ENCODE measurements at places on chromosomes 5 and 9.

GRCh38 chr5:120735076-120735475, 271.0 kb downstream of the PRR16 start:
- DNase-seq, result no peak

DNA sequence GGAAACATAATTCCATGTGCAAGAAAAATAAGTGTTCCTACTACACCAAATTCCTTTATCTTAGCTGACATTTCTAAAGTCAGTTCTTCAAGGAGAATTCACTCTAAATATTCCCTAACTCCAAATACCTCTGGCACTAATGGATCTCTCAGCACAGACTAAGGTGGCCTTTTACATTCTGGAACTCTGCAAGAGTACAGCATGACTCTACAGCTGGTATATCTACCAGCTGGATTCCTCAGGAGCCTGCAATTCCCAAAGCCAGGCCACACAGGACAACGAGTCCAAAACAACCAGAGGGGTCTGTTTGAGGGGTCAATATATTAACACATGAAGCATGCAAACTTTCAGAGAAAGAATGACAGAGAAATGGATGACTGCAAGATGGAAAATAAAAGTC, 27.2 kb downstream of the TMEM245 start:
- DNase-seq, result no peak

GRCh38 chr5:74516211-74516636, 124.3 kb downstream of the ENC1 start:
- no peak for DNase-seq

GRCh38 chr9:13823026-13823425, 490.9 kb downstream of the NFIB start:
- no peak for DNase-seq

DNA sequence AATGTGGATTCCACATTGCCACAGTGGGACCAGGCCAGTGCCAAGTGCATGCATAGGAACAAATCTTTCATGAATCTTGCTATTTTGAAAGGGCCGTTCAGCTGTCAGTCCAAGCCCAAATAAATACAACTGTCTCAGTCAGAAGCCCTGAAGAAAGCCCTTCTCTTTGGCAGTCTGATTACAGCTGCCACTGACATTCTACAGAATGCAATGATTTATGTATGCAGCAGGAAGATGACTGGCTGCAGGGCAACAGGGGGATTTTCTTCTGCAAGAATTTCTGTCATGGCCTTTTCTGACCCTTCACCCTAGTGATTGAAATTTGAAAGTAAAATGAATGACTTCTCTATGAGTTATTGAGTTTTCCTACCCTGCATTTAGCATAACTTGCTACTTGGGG, 86.7 kb upstream of the FER start:
- no peak for DNase-seq

DNA sequence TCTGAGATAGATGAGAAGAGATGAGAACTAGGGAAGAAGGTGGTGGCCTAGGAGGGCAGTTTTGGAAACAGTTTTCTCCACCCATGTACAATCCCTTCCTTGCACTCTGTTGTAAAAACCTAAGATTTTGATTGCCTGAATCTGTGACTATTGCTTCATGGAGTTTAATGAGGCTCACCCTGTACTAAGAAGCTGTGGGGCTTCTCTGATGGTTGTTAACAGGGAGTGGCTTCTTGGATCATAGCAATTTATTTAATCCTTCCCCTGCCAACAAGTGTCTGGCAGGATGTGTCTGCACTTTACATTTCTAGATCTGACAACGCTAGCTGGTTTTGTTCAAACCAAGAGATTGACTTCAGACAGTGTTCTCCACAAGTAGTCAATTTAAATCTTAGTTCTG, 74.7 kb upstream of the C5orf46 start:
- DNase-seq, result no peak

GRCh38 chr5:17304282-17304681, 86.9 kb downstream of the BASP1 start:
- DNase-seq, result no peak

DNA sequence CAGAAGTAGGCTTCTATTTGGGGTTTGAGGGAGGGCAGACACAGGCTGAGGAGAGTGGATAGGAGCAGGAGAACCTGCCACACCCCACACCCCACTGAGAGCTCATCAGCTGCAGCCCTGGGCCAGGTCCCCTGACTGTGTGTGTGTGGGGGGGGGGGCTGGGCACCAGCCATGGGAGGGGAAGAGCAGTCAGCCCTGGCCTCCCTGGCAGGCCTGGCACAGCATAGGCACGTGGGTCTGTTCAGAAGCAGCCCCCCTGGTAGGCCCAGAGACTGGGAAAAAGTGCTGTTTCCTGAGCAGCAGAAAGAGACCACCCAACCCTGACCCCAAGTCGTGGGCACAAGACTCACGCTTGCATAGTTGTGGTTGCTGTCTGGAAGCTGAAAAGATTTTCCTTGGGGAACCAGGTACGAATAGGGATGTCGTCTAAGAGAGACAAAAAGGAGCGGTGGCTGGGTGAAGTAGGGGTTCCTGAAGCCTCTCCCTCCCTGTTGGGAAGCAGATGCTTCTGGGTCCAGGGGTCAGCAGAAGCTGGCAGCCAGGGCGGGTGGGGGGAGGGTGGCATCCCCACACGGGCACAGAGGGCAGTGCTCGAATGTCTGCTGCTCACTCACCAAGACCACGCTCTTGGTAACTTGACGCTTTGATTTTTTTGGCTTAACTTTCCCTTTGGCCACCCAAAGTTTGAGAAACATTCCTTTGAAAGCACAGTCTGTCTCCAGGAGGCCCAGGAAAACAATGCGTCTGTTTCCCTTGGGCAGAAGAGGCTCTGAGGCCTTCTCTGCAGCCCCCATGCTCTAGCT, 2.9 kb downstream of the NSMF start:
- DNase-seq, result peak; percentile 18

DNA sequence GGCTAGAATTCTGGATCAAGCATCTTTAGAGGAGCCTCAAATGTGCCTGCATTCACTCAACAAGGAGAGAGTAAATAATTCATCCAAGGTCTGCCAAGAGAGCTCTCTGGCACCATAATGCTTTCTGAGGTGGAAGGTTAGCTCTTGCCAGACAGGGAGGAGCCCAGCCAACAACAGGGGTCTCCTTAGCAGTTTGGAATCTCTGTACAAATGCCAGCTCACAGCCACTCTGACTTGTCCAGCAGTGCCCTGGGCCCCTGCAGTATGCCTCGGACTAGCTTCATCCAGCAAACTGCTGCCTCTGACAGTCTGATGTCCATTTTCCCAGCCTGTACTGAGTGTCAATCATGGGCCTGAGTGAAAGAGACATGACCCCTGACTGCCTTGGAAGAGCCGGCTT, 127.2 kb upstream of the SLC44A1 start:
- no peak for DNase-seq

DNA sequence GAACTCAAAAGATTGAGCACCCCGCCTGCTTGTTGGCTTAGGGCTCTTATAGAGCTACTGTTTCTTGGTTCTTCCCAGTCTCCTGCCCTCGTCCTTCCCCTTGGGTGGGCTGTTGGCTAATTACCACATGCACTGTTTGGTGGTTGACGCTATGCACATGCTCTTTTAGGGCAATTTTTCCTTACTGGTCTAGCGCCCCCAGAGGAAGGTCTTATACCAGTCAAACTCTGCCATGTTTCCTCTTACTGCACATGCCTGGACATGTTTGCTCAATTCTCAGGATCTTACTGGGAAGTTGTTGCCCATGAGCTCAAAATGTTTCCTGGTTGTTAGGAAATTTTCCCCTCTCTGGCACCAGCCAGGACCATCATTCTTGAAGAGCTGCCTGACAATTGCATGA, 101.9 kb downstream of the SLC28A3 start:
- DNase-seq, result no peak

All from activated T-cell treated with anti-CD3 and anti-CD28 coated beads, Interleukin-2, amount 50 U/mL, for 1 hour (primary cell).